Activated CD4-positive, alpha-beta T cell treated with anti-CD3 and anti-CD28 coated beads for 4 hours (primary cell): ENCODE measurements at places on chromosomes 4 and X.

DNA sequence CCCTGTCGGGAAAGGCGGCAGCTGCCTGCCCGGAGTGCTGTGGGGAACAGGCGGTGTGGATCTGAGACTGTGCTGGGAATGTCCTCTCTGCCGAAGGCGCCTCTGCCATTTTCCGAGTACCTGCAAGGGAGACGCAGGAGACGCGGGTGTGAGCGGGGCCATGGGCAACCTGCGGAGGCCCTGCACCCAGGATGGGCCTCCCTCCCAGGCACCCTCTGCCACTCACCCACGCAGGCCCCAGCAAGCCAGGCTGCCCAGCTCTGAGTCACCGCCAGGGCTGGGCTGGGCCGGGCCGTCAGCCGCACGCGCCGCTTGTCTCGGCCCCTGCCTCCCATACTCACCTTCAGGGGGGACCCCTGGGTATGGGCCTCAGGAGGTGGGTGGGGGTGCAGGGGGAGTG lies 3.5 kb upstream of the FGFR3 start:
- DNase-seq, result no peak

GRCh38 chr4:19425146-19425545 lies 826.6 kb upstream of the SLIT2 start:
- no peak for DNase-seq

DNA sequence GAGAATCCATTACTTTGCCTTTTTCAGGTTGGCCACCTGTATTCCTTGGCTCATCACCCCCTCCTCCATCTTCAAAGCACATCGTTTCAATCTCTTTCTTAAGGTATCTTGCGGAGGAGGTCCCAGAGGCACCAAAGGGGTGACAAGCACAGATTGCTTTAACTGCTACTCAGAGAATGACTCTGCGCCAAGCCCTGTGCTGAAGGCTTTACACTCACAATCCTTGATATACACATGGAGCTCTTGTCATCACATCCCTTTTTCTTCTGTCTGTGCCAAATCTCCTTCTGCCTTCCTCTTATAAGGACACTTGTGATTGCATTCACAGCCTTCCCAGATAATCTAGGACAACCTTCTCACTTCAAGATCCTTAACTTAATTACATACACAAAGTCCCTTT lies 134.7 kb upstream of the MAMLD1 start:
- DNase-seq, result no peak

DNA sequence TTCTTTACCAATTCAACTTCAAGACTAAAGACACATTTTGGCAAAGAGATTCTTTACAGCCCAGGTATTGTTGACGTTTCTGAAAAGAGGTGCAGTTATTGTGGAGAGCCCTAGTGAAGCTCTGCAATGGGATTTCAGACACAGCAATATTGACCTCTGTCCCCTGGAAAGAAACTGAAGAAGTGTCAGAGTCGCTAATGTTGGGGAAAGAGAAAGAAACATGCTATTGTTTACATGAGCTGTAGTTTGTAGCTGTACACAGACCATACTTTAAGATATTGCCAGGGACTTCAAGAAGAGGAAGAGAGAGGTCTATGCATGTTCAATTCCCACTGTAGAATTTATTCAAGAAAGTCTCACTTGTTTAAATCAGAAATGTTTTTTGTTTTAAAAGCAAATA lies 497.3 kb upstream of the BOD1L1 start:
- DNase-seq, result no peak

- no peak for DNase-seq
These were observed 39.2 kb downstream of the POLA1 start for GRCh38 chrX:24732766-24733500.

DNA sequence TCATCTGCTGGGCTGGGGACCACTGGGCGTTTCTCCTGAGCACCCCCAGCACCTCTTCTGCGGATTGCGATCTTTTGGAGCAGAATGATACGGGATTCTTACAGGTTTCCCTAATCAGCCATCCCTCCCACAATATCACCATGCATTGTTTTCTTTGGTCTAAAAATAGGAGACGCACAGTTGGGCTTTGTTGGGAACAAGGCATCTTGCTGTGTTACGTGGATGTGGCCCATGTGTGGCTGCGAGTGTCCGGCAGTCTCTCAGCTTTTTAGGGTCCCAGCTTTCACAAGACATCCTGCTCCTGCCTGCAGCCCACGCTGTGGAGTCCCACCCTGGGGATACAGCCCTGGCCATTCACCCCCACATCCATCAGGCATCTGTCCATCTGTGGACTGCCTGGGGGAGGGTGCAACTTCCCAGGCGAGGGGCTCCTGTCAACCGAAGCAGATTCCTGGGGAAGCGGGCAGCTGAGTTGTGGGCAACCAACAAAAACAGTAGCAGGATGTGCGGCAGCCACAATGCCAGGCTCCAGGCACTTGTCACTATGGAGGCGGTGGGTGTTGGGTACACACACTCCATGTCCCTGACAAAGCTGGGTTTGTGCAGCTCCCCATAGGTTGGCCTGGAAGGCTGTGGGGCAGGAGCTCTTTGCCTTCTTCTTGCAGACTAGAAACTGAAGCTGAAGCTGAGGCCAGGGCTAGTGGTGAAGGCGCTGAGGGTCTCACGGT lies 185.5 kb upstream of the PSAPL1 start:
- no peak for DNase-seq

DNA sequence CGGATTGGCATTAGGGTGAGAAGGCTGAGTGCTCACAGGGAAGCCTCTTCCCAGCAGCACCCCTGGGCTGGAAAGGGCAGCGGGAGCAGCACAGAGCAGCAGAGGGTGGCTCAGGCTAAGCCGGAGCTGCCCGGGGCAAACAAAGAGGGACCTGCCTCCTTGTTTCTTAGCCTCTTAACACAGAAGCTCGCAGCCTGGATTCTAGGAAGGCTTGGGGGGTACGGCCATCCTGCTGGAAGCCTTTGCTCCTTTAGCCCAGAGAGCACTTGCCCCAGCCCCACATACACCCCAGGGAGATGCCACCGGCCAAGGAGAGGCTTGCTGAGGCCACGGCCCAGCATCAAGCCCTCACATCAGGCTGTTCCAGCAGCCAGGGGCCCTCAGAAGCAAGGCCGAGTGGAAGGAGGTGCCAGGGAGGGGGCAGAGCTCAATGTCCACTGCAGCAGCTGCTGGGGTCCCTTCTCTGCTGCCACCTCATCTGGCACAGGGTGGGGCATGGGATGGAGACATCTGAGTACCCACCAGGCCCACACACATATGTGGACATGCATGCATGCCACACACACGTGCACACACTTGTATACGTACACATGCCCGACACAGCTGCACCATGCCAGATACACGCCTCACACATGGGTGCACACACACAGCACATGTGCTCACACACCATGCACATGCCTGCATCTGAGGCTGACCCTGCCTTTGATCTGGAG lies 20.3 kb upstream of the SPON2 start:
- DNase-seq, result no peak

DNA sequence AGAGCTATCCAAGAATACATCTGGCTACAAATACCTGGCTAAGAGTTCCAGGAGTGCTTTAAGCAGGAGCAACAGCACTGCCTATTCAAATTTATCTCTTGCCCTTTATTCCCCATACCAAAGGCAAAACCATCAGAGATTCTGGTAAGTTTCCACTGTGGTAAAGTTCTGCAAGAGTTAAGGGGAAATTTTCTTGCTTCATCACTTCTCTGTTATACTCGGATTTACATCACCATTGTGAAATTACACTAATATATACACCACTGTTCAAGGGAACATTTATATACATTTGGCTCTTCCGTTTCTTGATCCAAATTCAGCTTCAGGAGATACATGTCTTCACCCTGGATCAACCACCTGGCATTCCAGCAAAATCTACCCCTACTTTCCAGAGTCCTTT lies 70.8 kb upstream of the PTPN13 start:
- no peak for DNase-seq

- DNase-seq, result peak; percentile 1
These were observed 173.7 kb downstream of the VSIG4 start for GRCh38 chrX:65866146-65866545.

GRCh38 chr4:52950226-52950625 lies 88.1 kb downstream of the RASL11B start:
- DNase-seq, result no peak

DNA sequence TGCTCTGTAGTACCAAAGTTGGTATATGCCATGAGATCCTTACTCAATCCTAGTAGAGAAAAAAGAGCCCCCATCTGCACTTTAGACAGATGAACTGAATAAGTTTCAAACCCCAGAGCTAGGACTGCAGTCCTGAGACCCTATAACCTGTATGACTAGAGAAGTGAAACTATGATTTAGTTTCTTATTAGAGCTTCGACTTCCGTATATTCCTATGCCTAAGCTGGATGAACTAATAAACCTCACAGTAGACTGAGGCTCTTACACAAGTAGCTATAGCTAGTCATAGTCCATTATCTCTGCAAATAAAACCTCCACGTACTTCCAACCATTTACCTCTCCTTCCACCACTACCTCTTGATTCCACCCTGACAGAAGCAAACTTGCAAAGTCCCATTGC lies 6.3 kb upstream of the OTUD4 start:
- no peak for DNase-seq

- no peak for DNase-seq
These were observed 29.9 kb downstream of the ZFP42 start for GRCh38 chr4:188025476-188025875.

DNA sequence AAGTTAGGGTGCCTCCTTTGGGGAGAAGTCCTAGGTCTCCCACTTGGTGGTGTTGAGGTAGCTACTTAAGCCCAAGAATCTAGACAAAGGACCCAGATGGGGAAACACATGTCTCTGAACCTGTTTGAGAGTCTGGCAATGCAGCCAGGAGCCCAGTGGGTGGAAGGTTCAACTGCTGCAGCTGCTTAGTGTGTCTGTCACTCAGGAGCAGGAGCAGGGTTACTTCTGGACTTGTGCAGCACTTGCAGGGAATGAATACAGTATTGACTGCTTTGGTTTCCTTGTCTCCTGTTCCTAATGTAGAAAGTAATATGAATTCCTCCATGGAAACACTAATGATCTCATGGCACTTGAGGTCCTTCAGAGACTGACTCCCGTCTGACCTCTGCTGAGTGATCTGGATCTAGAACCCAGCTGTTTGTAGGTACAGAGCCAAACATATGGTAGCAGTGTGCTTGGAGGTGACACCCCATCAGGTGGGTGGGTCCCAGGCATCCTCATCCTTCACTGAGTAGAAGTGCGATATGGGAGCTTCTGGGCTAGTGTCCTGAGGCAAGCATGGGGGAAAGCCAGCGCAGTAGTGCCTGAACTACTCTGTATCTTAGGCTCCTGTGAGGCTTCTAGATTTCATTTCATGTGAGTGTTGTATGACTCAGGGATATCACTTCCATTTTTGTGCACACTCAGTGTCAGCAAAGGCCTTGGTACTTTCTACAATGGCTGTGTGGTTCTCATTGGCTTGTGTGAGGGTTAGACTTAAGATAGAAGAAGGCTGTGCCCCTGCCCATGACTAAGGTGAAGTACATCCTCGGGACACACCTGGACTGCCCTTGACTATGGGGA lies 85.0 kb upstream of the WDR1 start:
- DNase-seq, result no peak

GRCh38 chr4:102988429-102989020 lies 31.0 kb downstream of the SLC9B1 start:
- DNase-seq, result no peak

DNA sequence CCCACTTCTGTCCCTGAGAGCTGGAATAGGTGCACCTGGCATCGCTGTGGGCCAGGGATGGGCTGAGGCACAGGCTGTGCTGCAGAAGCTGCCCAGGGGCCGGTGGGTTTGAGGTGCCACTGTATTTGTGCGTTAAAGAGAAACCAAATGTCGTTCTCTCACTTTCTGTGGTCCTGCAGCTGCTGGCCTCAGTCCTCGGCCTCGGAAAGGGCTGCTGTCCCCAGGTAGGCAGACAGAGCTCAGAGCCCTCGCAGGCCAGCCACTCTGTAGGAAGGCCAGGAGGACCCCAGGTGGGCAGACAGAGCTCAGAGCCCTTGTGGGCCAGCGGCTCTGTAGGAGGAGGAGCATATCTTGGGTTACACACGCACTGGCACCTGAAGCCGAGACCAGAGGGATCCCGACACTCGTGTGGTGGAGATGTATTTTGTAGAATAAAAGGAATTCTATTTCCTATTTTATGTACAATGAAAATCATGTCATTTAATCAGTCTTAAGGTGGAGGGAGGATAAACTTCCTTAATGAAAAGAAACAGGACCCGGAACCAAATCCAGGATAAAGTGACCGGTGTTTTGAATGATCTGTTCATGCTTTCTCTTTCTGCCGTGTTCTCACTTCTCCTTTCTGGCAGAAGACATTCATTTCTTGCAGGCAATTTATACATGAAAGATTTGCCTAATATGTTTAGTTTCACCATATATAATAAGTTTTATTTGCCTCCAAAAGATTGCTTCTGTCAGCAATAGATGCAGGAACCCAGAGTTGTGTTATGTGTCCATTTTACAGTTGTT lies 54.4 kb upstream of the HGFAC start:
- DNase-seq, result no peak

GRCh38 chr4:102036619-102037376 lies 246.3 kb downstream of the BANK1 start:
- no peak for DNase-seq

- no peak for DNase-seq
These were observed 62.4 kb downstream of the NPFFR2 start for GRCh38 chr4:72094059-72094797.

DNA sequence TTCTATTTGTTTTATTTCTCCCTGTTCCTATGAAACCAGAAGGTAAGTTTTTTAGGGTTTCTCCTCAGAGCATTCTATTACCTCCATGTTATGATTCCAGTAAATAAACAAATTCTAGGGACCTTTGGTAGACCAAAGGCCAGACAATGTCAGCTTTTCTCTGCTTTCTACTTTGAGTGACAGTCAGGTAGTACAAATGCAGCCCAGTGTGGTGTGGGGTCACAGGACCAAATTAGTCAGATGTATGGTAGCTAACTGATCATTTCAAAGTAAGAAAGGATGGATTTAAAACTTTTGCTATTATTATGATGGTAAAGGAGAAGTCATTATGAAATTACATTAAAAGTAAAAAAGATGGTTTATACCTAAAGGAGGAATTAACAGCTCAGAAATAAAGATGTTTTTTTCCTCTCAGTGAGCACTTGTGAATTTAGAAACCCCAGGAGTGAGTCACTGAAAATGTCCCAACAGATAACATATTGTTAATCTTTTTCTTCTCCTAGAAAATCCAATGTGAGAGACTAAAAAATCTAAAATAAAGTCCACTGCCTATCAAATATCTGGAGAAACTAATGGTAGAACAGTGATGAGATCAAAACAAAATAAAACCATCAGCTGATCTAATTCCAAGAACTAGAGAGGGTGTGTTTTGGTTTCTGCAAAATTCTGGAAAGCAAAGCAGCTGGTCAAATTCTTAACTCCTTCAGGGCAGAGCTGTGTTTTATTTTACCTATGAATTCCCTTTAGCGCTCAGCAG lies 16.6 kb upstream of the KLHL2 start:
- no peak for DNase-seq

- DNase-seq, result no peak
These were observed 58.7 kb downstream of the RWDD4 start for GRCh38 chr4:183600189-183600685.
